ENCODE measurements at places on chromosomes 5 and 9. TPM values are rescaled to one million over a fixed set of nuclear protein-coding genes. Genes with fewer than 3 reads are reported as not detected.

The PCDHB7 gene
- total RNA-seq, result 2.8 TPM

The FAM174A gene
- 21.7 TPM for total RNA-seq

The LHX3 gene
- not detected for total RNA-seq

The PDCD1LG2 gene
- total RNA-seq, result 6.3 TPM

The PRDM9 gene
- total RNA-seq, result not detected

The GPX3 gene
- 1,259 TPM for total RNA-seq

The SUSD3 gene
- total RNA-seq, result 4.8 TPM

The GAPVD1 gene
- total RNA-seq, result 68.9 TPM

The PLPPR1 gene
- 5.0 TPM for total RNA-seq

The ARHGEF28 gene
- total RNA-seq, result 22.3 TPM

The MOB3B gene
- 17.8 TPM for total RNA-seq

The WNT8A gene
- total RNA-seq, result not detected

The ESM1 gene
- total RNA-seq, result 2.7 TPM

- H3K27ac ChIP-seq, result no peak overlapping the region
- no peaks in the 10 kb centered on the region for H3K36me3 ChIP-seq
- no peak overlapping the region for H3K4me3 ChIP-seq
- H3K27me3 ChIP-seq, result no peaks in the 10 kb centered on the region
Measured at GRCh38 chr5:41649659-41650058, 139.3 kb upstream of the PLCXD3 start.

DNA sequence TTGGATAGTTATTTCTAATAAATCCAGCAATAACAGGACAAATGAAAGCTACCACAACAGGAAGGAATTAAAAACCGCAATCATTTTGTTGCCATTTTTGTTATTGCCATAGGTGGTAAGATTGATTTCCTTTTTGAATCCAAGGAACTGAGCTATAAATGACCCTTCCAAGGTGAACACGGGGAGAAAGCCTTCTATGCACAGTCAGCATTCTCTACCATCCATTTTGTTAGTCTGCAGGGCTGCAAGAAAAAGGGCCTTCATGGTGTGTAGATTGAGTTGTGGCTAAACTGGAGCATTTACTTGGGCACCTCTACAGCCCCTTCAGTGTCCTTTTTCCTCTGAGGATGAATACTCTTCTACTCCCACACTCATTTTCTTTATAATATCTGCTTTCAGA, 18.6 kb upstream of the REEP5 start:
- H3K36me3 ChIP-seq, result no peaks in the 10 kb centered on the region
- H3K4me3 ChIP-seq, result no peak overlapping the region
- DNase-seq, result no peak
- no peaks in the 10 kb centered on the region for H3K27me3 ChIP-seq

- no peaks in the 10 kb centered on the region for H3K36me3 ChIP-seq
- H3K4me1 ChIP-seq, result no peaks in the 10 kb centered on the region
- no peak for DNase-seq
- no peak overlapping the region for H3K4me3 ChIP-seq
- no peak overlapping the region for H3K27ac ChIP-seq
Measured at GRCh38 chr5:30401479-30402058, 791.9 kb upstream of the CDH6 start.

- H3K27me3 ChIP-seq, result no peaks in the 10 kb centered on the region
- no peaks in the 10 kb centered on the region for H3K36me3 ChIP-seq
- H3K27ac ChIP-seq, result no peak overlapping the region
- no peak for DNase-seq
Measured at GRCh38 chr5:170651604-170652277, 131.8 kb upstream of the GABRP start.

DNA sequence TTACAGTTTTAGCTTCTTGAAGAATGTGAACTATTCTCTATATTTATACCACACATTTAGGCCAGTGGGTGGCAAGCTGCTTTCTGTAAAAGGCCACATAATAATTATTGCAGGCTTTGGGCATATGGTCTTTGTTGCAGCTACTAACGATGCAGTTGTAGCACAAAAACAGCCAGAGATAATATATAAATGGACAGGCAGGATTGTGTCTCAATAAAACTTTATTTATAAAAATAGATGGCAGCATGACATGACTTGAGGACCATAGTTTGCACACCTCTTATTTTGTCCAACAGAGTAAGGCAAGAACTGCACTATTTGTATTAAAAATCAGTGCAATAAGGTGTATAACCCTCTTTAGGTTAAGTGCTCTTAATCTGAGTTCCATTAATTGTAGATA, 415.0 kb downstream of the ANXA1 start:
- DNase-seq, result no peak
- no peaks in the 10 kb centered on the region for H3K27me3 ChIP-seq
- H3K36me3 ChIP-seq, result no peaks in the 10 kb centered on the region
- no peak overlapping the region for H3K27ac ChIP-seq
- no peak overlapping the region for H3K4me3 ChIP-seq

- no peak overlapping the region for H3K27ac ChIP-seq
- H3K27me3 ChIP-seq, result no peaks in the 10 kb centered on the region
- no peak for DNase-seq
- H3K36me3 ChIP-seq, result no peaks in the 10 kb centered on the region
- H3K4me1 ChIP-seq, result no peaks in the 10 kb centered on the region
Measured at GRCh38 chr5:105167092-105167491, 1604.5 kb upstream of the NUDT12 start.

- H3K27me3 ChIP-seq, result no peaks in the 10 kb centered on the region
- no peak overlapping the region for H3K4me3 ChIP-seq
- peaks cover 70% of the 10 kb centered on the region for H3K36me3 ChIP-seq
- H3K4me1 ChIP-seq, result no peaks in the 10 kb centered on the region
Measured at GRCh38 chr9:5764130-5764868, 68.6 kb downstream of the ERMP1 start.

- H3K27me3 ChIP-seq, result no peaks in the 10 kb centered on the region
- H3K27ac ChIP-seq, result no peak overlapping the region
- no peak for DNase-seq
- no peaks in the 10 kb centered on the region for H3K4me1 ChIP-seq
- no peak overlapping the region for H3K4me3 ChIP-seq
Measured at GRCh38 chr9:107710546-107710945, 221.0 kb upstream of the KLF4 start.

DNA sequence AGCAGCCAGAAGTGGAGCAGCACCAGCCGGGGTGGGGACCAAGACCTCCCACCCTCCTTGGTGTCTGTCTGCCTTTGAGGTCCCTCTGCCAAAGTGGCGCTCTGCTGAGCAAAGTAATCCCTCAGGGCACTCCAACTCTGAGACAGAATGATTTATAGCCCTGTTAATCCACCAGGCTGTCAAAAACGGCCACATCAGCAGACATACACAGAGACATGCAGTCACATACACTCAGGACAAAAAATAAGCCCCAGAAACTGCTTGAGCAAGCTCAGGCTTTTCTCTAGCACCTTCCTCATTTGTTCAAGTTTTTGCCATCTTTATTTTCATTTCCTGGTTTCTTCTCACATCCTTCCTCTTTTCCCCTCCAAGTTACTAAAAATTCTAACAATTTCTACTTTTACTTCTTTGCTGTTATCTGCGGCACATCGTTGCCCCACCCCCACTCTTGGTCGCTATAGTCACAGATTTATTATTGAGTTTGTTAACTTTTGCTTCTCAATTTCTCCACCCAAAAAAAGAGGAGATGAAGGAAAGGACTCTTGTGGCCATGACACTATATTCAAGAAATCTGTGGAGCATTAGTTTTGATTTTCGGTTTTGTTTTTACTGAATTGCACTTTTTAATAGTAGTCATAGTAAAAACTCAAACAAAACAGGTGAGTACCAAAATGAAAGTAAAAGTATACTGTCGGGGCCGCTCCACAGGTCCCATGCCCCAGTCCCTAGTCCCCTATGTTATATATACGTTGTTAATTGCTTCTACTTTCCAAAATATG, 17.4 kb upstream of the ADRB2 start:
- no peaks in the 10 kb centered on the region for H3K36me3 ChIP-seq
- H3K4me1 ChIP-seq, result peaks cover 35% of the 10 kb centered on the region
- no peak for DNase-seq

DNA sequence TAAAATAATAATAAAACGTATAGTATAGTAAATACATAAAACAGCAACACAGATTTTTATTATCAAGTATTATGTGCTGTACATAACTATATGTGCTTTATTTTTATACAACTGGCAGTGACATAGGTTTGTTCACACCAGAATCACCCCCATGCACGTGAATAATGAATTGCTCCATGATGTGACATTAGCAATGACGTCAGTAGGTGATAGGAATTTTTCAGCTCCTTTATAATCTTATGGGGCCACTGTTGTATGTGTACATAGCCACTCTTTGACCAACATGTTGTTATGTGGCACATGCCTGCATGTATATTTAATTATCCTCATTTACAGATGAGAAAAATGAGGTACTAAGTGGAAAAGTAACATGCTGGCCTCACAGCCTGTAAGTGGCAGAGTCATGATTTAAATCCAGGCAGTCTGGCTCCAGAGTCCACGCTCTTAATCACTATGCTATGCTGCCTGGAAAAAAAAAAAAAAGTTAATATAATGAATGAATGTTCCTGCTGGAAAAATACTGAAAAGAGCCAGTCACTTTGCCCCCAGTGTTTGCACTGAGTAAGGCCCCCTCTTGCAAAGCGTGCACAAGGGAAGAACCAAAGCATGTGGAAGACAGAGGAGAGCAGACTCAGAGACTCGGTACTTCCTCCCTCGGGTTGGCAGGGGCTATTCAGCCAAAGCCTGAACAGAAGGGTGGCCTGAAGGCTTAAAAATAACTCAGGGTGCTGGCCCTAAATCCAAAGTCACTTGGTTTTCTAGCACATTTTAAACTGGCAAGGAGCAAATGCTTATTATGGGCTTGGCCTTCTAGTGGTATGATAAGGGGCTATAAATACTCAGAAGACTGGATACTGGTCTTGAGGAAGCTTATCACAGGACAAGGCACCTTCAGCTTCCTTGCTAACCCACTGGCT, 206.8 kb downstream of the GLIS3 start:
- H3K27me3 ChIP-seq, result no peaks in the 10 kb centered on the region
- H3K4me3 ChIP-seq, result no peak overlapping the region
- DNase-seq, result no peak
- peaks cover 10% of the 10 kb centered on the region for H3K4me1 ChIP-seq
- H3K27ac ChIP-seq, result no peak overlapping the region

DNA sequence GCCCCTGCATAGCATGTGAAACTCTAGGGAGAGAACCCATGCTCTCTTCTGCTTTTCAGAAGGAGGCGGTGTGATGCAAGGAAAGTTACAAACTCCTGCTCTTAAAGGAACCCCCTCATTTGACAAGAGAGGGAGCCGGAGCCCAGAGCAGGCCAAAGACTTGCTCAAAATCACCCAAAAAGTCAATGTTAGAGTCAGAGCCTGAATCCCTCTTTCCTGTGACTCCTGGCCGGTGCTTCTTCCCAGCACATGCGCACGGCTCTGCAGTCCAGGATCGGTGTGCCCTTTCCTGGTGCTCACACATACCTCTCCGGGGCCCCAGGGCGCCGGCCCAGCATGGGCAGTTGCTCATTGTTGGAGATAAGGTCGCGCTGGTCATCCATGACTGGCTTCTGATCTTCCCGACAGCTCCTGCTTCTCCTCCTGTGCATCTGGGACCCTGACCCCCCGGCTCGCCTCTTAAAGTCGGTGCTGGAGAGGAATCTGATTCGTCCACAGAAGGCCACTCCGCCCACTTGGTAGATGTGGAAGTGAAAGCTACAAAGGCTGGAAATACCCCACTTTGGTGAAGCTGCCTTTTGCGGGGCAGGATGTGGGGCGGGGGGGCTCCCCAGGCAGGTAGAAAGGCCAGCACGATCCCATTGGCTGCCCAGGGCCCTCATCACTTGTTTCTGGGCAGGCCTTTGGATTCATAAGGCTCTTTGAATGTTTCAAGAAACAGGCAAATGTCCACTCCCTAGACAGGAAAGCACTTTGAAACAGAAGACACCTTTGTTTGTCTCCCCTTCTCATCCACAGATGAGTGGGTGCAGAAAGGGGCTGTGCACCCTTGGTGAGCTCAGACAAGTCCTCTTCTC, at the start of gene CD74:
Gene CD74 (minus strand): TSS at position 592 of the 857 bp plus-strand sequence. CDS start 161 bp downstream, at position 431.
- peak within 1 kb of the TSS; percentile 75 for H3K4me3 ChIP-seq
- DNase-seq, result peak; percentile 95
- H3K27me3 ChIP-seq, result no peaks in the 10 kb centered on the region
- H3K36me3 ChIP-seq, result peaks cover 17% of the 10 kb centered on the region

- DNase-seq, result no peak
- H3K4me1 ChIP-seq, result peaks cover 20% of the 10 kb centered on the region
- no peak overlapping the region for H3K27ac ChIP-seq
Measured at GRCh38 chr9:505741-506059, 291.0 kb downstream of the DOCK8 start.

DNA sequence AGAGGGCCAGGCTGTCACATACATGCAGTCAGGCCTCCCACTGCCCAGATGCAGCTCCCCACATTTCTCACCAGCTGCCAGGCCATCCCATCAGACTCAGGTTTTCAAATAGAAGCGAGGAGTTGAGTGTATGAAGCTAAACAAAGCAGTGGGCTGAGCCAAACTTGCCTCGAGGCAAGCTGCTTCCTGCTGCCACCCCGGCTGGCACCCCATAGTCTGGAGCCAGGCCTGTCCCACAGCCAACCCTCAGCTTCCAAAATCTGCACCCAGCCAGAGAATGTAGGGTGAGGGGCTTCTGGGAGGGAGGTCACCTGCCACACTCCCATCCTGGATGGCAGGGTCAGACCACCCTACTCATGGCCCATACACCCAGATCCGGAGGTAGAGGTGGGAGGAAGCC, 22.3 kb upstream of the ALDH1B1 start:
- H3K4me3 ChIP-seq, result no peak overlapping the region
- H3K27me3 ChIP-seq, result no peaks in the 10 kb centered on the region

DNA sequence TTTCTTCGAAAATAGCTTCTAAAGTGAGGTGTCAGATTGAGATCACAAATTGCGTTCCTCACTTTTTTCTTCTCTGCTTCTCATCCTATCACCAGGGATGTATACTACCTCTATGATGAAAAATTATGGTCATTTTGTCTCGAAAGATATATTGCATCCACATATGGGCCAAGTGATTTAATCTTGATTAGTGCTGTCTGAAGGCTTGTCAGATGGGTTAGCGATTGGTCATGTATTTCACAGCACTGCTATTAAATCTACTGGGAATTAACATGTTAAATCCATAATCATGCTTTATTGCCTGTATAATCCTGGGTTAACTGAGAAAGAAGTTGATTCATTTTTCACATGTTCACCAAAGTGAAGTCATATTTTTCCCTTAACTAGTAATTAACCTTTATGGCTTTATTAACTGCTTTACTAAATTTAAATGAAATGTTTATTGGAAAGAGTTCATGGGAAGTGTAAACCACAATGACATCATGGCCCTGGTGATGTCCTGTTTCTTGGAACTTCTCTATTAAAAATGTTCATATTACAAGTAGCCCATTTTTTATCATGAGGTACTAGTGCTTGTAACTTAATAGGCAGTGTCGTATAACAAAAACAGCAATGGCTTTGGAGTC, 193.3 kb downstream of the SMC2 start:
- H3K27ac ChIP-seq, result no peak overlapping the region
- no peaks in the 10 kb centered on the region for H3K27me3 ChIP-seq
- H3K36me3 ChIP-seq, result no peaks in the 10 kb centered on the region
- no peak overlapping the region for H3K4me3 ChIP-seq

All from upper lobe of right lung (tissue), 1 donor.